ENCODE measurements at places on chromosomes 6 and 20.

- no peak for DNase-seq
These were observed 295.1 kb upstream of the AGPAT4 start for GRCh38 chr6:161568885-161569456.

- DNase-seq, result no peak
These were observed 27.5 kb upstream of the TBXT start for GRCh38 chr6:166194914-166195859.

DNA sequence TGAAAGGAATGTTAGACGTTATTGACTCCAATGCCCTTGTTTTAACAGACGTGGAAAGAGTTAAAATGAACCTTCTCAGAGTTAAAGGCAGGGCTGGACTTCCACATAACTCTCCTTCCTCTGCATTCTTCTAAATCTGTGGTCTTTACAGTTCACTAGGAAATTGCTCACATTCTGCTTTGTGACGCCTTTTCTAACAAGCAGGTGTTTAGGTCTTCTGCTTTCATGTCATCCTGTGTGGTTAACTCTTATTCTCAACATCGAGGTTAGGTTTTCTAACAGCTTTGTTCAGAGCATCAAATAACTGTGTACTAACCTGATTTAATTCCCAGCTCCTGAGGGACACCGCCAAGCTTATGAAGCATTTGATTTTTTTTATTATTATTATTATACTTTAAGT is 81.3 kb upstream of the NT5E start:
- no peak for DNase-seq

- DNase-seq, result no peak
These were observed 620 bp downstream of the TJAP1 start for GRCh38 chr6:43478008-43478372.

GRCh38 chr6:15658181-15658744 is 4.6 kb downstream of the DTNBP1 start:
- no peak for DNase-seq

DNA sequence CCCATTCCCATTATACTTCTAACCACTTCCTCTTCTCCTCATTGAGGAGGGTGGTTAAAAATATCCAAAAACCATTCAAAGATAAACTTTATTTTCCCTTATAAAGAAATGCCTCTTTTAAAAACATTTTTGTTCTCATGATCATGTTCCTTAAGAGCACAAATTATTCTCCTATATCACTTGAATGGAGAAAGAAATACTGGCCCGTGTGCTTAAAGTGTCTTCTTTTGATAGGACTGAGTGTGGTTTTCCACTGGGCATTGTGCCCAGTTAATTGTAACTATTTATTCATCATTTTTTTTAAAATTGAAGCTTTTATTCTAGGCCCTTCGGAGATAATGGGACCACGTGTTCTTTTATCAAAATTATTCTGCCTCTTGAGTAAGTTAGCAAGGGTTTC is 871.5 kb downstream of the QKI start:
- DNase-seq, result peak; percentile 96

DNA sequence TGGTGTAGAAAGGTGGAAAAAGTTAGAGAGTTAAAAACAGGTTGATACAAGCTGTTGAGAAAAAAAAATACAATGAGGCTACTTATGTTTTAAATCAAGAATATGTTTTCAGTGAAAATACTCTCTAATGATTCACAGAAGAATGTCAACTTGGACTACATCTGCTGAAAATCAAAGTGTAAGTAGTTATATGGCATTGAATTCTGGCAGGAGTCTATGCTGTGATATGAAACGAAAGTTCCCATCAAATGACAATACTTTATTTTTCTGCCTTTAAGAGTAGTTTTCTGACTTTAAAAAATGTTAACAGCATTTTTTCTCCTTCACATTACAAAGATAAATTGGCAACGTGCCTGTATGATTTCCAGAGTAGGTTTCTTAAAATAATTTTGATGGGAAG is 158.3 kb downstream of the EYA4 start:
- DNase-seq, result no peak

DNA sequence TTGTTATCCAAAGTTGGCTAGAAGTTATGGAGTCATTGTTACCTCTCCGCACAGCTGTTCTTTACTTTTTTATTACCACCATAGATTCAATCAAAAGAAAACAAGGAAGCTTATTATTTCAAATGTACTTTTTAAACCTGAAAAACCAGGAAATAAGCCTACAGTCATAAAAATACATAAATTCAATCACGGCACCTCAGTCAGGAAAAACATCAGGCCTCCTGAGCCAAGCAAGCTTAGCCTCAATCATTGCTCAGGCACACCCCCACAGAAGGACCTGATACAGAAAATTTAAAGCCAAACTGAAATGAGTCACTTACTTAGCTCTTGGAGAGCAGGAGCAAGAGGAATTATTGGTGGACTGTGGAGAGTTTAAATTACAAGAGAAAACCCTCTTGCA is 44.3 kb downstream of the MARCKS start:
- no peak for DNase-seq

- no peak for DNase-seq
These were observed 258.6 kb downstream of the LAMA2 start for GRCh38 chr6:129141499-129141898.

DNA sequence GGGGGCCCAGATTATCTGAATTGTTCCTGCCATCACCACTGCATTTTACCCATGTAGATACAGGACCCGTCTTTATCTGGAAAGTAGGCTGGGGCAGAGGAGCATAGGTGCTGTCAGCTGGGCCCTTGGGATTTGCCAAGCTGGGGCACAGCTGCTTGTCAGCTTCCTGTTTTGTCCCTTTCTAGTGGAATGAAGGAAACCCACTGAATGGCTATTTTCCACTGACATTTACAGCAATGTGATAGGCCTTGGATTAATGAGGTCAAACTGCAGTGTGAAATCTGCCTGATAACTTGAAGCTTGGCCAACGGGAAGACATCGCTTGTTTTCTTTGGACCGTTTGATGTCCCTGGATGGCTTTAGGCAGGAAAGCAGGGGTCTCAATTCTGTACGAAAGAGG is 6.7 kb downstream of the PPP1R16B start:
- DNase-seq, result no peak
